Mucosa of descending colon (tissue), 3 donors: ENCODE measurements at places on chromosomes 11 and 22. TPM values are rescaled to one million over a fixed set of nuclear protein-coding genes. Genes with fewer than 3 reads are reported as not detected.
A peak's percentile ranks its signal among the peaks of the same experiment; 100 is the strongest.

Gene PDGFD
- total RNA-seq: 5.7 TPM

DNA sequence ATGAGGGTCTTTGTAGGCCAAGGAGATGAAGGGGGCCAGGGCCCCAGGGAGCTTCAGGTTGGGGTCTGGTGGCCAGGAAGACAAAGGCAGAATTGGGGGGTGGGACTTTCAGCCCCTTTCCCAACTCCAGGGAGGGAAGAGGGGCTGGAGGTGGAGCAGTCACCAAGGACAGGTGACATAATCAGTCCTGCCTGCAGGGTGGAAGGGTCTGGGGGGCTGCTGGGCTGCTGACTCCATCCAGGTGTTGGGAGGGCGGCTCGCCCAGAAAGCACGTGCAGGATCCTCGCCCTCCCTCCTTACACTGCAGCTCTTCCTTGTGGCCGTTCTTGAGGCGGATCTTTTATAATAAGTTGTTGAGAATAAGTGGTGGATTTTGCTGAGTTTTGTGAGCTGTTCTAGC, 1491.1 kb downstream of the TBC1D22A start:
- DNase-seq: no peak

DNA sequence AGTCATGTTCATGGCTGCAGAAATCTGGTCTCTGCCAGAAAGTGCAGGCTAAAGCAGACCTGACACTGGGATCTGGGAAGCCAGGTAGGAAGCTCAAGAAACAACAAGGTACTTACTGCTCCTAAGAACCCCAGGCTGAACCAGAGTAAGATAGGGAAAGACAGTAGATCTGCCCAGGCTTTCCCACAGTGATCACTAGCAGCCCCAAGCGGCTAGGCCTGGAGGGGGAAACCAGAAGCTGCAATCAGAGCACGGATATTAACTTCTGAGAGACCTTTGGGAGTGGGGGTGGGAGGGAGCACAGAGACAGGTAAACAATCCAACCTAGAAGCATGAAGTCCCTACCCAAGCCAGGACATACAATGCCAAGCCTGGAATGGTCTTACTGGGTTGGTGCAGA, 135.2 kb upstream of the C11orf58 start:
- DNase-seq: no peak

- no peak for DNase-seq
These were observed 2.2 kb downstream of the TM7SF2 start for GRCh38 chr11:65113839-65114238.

DNA sequence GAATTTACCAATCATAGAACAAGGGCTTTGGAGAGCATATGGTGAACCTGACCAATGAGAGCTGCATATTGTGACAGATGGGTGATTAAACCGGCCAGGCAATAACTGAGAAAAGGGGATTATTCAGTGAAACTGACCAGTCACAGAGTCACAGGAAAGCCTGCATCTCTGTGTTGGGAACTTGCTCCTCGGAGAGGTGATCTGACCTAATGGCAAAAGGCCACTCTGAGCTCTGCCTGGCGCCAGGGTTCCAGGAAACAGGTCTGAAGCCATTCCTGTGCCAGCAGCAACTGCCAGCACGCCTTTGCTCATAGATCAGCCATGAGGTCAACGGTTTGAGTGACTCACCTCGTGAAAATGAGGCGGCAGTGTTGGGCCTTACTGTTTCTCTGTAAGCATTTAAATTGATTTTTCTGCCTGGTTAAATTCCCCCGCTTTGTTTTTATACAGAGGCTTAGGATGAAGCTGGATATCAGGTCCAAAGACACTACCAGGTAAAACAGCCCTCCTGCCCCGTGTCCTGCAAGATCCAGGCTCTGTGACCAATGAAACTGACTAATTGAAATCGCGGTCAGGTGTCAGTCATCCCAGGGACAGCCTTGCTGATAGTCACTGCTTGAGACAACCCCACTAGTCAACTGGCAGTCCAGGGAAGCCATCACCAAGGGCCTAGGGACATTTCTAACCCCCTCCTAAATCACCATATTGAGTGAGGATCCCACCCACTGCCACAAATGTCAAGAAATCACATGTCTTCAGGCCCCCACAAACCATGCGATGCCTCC, 35.8 kb upstream of the MYOD1 start:
- DNase-seq: no peak

- DNase-seq: no peak
These were observed 56.6 kb downstream of the CCDC81 start for GRCh38 chr11:86431258-86431657.

Gene LRRC10B
- total RNA-seq: 0.89 TPM

- DNase-seq: no peak
These were observed 45.0 kb downstream of the LARGE2 start for GRCh38 chr11:45967506-45967905.

GRCh38 chr22:39655004-39655579, 84.5 kb downstream of the CACNA1I start:
- no peak for DNase-seq

DNA sequence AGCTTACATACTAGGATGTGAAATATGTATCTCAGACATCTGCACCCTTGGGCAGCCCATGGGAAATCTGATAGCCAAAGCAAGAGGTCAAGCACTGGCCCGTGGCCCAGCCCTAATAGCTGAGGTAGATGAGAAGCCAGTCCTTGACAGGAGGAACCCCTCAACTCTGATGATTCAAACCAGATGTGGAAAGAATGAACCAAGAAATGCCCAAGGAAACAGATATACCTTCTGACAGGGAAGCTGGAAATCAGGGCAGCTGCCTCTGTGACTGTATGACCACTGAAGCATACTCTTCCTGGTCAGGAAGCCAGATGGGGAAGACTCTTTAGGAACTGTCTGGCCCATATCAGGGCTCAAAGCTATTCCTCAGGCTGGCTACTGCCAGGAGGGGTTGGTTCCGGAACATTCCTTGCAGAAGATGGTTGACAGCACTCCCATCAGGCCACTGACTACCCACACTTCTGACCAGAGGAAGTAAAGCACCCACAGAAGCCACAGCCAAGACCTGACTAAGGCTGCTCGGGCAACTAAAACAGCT, 124.2 kb downstream of the SWAP70 start:
- no peak for DNase-seq

- DNase-seq: no peak
These were observed 15.6 kb downstream of the TOM1 start for GRCh38 chr22:35315141-35315854.

DNA sequence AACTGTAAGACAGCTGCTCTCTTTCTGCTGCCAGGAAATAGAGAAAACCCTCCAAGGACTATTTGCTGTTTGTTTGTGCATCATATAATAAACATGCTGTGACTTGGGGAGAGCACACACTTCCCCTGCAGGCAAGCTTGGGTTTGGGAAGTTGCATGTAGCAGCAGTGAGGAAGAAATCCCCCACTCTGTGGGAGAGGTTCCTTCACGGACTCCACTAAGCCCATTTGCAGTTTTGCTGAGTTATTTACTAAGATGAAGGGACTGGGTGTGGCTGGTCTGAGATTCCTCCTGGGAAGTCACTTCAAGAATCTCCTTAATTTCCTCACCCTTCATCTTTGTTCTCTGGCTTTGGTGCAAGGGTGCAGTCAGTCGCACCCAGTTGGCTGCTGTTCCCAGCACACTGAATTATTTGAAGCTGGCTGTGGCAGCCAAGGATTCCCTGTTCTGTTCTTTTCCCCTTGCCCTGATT, 104.9 kb downstream of the ARFGAP2 start:
- DNase-seq: no peak

DNA sequence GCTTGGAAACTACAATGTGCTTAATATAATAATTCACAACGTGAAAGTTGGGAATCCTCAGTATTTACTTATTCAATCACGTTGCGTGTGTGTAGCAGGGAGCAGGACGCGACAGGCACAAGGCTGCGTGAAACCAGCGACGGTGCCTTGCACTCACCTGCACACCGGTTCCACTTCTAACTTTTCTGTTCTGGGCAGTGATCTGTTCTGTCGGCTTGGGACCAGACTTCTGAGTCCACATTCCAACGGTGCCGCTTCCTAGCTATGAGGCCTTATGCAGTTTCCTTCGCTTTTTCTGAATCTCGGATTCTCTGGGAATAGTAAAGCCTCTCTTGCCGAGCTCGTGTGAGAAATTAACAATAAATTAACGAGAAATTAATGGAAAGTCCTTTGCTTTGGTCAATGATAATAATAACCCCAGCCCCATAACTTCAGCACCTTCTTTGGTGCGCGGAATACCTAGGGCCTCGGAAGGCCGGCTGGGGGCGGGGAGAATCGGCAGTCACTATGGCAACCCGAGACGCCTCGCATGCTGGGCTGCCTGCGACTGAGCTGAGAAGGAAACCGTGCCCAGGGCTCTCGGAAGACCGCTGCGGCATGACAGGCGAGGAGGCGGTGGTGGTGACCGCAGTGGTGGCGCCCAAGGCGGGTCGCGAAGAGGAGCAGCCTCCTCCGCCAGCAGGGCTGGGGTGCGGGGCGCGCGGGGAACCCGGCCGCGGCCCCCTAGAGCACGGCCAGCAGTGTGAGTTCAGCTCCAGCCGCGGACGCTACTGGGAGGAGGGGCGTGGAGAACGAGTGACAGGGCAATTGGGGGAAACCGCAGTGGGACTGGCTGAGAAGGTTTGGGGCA, at the start of gene C11orf97:
Gene C11orf97, plus strand, starts transcription at position 530 of the 850 bp plus-strand sequence. Its CDS starts 68 bp downstream, at position 598.
- peak; percentile 57 for DNase-seq

Gene LRRC74B
- total RNA-seq: not detected

- DNase-seq: no peak
These were observed 546.0 kb downstream of the BRD1 start for GRCh38 chr22:49281467-49282340.

- DNase-seq: no peak
These were observed 36.6 kb downstream of the ST3GAL4 start for GRCh38 chr11:126391970-126392632.

- DNase-seq: peak; percentile 73
These were observed 1.5 kb downstream of the CHEK1 start for GRCh38 chr11:125626288-125626950.
